ENCODE measurements at places on chromosomes 16 and 17.

DNA sequence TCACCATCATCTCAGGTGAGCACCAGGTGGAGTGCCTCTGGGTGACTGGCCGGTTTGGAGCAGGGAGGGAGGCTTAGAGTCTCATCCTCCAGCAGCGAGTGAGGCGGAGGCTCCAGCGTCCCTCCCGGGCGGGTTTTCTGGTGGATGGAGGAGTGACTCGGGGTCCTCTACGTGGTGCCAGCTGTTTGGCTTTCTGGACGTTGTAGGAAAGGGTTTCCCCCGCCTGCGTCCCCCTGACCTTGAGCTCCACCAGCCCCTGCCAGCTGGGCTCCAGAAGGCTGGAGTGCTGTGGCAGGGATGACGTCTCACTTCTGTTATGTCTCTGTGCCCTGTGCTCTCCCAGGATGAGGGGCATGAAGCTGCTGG lies 522 bp downstream of the DNASE1 start:
- no peak for DNase-seq

DNA sequence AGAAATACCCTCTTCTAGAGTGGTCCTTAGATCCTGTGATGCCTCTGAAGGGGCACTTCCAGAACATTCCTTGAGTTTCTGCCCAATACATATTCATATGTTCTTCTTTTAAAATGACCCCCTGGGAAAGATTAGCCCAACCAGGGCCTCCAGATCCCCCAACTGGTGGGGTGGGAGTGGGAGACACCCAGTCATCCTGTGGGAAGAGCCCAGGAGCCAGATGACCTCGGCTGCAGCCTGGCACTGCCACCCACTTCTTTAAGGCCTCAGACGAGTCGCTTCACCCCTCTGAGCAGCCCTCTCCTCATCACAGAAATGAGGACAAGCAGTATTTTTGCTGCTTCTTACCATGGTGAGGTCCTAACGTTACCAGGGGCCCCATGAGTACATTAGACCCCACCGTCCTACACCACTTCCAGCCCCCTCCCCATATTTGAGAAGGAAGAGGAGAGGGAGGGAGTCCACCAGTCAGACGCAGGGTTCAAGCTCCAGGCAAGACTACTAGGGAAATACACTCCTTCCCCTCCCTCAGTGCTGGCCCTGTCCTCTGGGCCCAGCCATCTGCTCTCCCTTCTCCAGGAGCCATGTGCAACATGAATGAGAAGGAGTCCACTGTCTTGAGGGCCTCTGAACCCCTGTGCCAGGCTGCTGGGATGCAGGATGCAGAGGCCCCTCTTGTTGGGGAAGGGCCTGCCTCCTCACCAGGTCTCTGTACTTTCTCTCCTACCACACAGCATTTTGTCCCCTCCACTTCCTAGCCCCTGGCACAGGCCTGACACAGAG lies 11.8 kb downstream of the MPO start:
- DNase-seq = no peak

DNA sequence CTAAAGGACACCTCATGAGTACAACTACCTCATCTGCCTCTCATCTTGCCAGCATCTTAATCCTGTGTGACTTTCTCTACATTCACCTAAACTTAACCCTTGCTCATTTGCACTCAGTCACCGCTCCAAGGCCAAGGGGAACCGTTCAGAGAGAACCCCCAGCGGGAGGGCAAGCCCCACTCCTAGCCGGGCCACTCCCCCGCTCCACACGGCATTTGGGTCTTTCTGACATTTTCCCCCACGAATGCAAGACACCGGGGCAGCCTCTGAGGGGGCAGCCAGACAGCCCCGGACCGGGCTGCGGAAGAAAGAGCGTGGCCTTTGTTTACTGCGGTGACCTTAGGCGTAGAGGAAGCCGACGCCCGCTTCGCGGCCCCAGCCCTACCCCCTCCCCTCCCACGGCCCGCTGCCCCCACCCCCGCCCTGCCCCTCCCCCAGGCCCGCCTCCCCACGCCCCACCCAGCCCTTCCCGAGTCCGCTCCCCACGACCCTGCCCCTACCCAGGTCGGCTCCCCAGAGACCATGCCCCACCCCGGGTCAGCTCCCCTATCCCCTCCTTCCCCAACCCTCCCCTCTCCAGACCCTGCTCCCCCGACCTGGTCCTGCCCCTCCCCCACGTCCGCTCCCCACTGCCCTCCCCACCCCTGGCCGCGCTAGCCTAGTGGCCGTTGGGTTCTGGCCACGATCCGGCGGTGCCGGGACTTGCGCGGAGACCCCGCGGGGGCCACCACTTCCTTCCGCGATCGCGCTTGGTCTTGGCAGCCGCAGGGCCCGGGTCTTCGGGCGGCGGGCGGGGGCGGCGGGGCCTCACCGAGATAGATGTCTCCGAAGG lies 789 bp downstream of the CSNK1D start:
- peak; percentile 40 for DNase-seq

GRCh38 chr17:49407981-49408501 lies 6.6 kb downstream of the PHB1 start:
- peak; percentile 74 for DNase-seq

- DNase-seq = no peak
Observed at GRCh38 chr16:71489122-71489521, at the start of gene ZNF19. TSS of gene ZNF19 (minus strand) at chr16:71489324. CDS start at chr16:71482114, 7,210 bp downstream.

DNA sequence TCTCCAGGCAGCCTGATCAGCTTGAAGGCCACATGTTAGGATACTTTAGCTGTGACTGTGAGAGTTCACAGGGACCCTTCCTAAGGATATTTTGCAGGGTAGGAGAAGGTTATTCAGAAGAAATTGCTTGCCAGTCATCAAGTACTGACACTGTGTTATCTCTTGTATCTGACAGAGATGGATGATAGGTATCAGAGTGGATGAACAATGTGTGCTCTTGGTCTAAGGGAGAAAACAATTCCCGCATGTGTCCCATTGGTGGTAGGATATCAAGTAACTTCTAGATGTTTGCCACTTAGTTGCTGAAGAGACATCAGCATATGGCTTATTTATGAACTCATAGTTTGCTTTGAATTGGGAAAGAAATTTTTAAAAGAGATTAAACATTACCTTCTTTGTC lies 219.3 kb downstream of the SPECC1 start:
- DNase-seq = no peak

DNA sequence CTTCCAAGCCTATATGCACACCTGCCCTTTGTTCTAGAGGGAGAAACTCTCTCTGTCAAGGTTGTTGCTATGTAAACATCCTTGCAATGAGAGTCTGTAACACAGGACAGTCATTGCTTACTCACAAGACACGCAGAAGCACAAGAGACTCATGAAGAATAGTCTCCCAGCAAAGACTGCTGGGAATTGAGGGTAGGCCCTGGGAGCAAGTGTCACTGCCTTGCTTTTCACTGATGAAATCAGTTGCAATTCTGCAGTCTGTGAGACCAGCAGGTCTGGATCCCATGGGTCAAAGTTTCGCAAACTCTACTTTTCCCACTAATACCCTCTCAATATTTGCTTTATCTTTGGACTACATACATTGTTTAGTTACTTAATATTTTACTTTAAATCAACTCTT lies 177.4 kb downstream of the FTO start:
- DNase-seq = peak; percentile 89

- DNase-seq = peak; percentile 75
Observed at GRCh38 chr17:68763562-68763961, 162.4 kb upstream of the FAM20A start.

GRCh38 chr17:65918500-65918899 lies 273.4 kb downstream of the CEP112 start:
- no peak for DNase-seq

GRCh38 chr17:43442711-43443110 lies 41.1 kb upstream of the DHX8 start:
- DNase-seq = peak; percentile 52

GRCh38 chr17:12665263-12666210 lies at the start of gene MYOCD:
TSS of gene MYOCD (plus strand) at chr17:12665890. CDS start at chr17:12666189, 299 bp downstream.
- peak; percentile 50 for DNase-seq

- DNase-seq = no peak
Observed at GRCh38 chr17:79218175-79218824, 143.7 kb downstream of the ENGASE start.

GRCh38 chr17:36880268-36880905 lies 56.9 kb upstream of the LHX1 start:
- peak; percentile 30 for DNase-seq

DNA sequence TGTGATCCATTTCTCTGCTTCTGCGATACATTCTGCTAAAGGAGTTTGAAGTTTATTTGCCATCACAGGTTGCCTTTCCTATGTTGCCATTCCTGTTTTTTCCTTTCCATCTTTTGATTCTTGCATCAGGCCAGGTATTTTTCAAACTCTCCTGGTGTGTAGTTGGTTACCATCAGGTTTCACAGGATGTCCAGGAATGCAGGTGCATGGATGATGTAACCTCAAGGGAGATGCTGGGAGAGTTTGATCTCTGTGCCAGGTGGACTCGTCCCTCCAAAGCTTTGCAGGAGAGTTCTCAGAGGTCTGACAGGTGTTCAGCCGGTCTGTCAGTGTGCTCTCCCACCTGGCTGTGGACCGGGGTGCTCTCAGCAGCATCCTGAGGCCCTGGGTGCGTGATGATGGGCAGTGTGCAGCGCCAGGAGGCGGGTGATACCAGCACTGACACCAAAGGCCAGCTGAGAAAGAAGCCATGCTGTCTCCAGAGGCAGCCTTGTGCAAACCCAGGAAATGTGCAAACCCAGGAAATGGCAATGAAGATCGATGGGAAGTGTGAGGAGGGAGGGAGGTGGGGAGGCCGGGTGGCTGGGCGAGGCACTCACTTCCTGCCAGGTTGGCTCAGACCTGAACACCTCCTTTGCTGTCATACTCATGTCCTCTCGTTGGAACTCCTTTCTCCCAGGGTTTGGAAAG lies 1.7 kb downstream of the ATP2C2 start:
- no peak for DNase-seq

DNA sequence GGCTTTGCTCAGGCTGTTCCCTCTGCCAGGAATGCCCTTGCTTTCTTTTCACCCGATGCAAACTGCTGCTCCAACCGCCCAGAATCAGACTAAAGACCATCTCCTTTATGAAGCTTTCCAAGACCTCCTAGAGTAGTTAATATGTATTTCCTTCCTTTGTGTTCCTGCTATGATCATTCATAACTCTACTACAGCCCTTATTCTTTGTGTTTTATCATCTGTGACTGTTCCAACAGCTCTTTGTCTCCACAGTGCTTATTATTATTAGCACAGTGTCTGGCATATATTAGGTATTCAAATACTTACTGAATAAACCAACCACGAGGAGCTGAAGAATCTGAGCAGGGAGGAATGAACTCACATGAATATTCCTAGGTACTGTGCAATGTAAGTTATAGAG lies 7.6 kb downstream of the PSME3IP1 start:
- no peak for DNase-seq

GRCh38 chr17:49029801-49030200 lies 32.6 kb downstream of the IGF2BP1 start:
- no peak for DNase-seq

DNA sequence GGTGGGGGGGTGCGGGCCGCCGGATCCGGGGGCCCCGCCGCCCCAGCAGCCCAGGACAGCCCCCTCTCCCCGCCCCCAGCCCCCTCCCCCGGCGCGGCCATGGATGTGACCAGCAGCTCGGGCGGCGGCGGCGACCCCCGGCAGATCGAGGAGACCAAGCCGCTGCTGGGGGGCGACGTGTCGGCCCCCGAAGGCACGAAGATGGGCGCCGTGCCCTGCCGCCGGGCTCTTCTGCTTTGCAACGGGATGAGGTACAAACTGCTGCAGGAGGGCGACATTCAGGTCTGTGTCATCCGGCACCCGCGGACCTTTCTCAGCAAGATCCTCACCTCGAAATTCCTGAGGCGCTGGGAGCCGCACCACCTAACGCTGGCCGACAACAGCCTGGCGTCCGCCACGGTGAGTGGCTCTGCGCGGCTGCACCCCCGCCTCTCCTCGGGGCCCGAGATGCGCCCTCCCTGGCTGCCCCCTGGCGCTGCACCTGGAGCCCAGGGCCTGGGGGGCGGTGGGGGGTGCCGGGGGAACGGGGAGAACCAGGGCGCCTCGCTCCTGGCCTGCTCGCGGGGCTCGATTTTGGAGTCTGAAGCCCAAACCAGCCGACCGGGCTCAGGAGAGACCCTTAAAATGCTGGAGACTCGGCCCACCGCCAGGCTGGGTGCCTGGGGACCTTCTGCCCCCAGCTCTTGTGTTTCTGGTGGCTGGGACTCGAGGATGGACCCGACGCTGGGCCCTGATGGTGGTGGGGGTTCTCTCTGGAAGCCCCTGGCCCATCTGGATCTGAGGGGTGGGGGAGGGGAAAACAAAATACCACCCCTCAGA lies 744 bp downstream of the CMIP start:
- peak; percentile 72 for DNase-seq

GRCh38 chr16:67190448-67191399 lies 788 bp upstream of the EXOC3L1 start:
- peak; percentile 59 for DNase-seq

- peak; percentile 95 for DNase-seq
Observed at GRCh38 chr17:50949989-50950877, 84.1 kb upstream of the TOB1 start.

DNA sequence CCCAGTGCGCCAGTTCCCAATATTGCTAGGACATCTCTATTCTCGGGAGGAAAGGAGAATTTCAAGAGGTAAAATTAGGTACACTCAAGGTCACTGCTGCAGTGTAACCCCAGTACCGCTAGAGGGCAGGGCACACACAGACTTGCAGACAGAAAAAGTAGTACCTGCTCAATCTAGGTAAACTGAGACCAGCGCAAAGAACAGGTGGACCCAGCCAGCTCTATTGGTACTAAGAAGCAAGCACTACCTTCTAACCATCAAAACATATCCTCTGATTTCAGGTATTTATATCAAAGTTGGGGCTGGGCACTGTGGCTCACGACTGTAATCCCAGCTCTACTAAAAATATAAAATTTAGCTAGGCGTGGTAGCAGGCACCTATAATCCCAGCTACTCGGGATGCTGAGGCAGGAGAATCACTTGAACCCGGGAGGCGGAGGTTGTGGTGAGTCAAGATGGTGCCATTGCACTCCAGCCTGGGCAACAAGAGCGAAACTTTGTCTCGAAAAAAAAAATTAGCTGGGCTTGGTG lies 3.6 kb upstream of the WDR81 start:
- peak; percentile 67 for DNase-seq

GRCh38 chr17:7219812-7220592 lies at the start of the genes ACADVL and DLG4:
TSS of gene ACADVL (plus strand) at chr17:7219938. CDS start at chr17:7219985, 47 bp downstream.
TSS of gene DLG4 (minus strand) at chr17:7219836.
- DNase-seq = peak; percentile 94

- no peak for DNase-seq
Observed at GRCh38 chr16:30778549-30779244, 8.3 kb downstream of the ZNF629 start.

GRCh38 chr16:1054660-1055556 lies 17.6 kb upstream of the SSTR5 start:
- peak; percentile 31 for DNase-seq

GRCh38 chr17:59829217-59830006 lies 63.3 kb downstream of the TUBD1 start:
- peak; percentile 100 for DNase-seq

- DNase-seq = peak; percentile 58
Observed at GRCh38 chr17:37828651-37829124, 83.8 kb upstream of the HNF1B start.
